ENCODE measurements at places on chromosomes 6 and 20. TPM values are rescaled to one million over a fixed set of nuclear protein-coding genes. Genes with fewer than 3 reads are reported as not detected.

Gene ESR1
- 0.50 TPM for total RNA-seq

Gene PRND
- not detected for total RNA-seq

DNA sequence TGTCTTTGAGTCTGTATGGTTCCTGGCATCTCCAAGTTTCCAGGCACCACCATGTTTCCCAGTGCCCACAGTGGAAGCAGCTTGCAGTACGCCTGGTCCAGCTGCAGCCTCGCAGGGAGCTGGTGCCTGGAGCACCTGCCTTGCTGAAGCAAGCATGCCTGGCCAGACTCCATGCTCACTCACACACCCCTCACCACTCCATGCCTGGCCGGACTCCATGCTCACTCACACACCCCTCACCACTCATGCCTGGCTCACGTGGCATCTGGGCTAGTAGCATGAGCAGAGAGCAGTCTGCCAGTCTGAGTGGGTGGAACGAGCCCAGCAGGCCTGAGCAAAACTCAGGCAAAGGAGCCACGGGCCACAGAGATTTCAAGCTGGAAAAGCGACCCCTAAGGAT, 214.3 kb downstream of the TFAP2C start:
- no peak overlapping the region for H3K27ac ChIP-seq
- H3K36me3 ChIP-seq = no peaks in the 10 kb centered on the region
- no peak for DNase-seq

- no peak overlapping the region for H3K27ac ChIP-seq
- no peaks in the 10 kb centered on the region for H3K4me1 ChIP-seq
- no peaks in the 10 kb centered on the region for H3K36me3 ChIP-seq
- H3K4me3 ChIP-seq = no peak overlapping the region
Observed at GRCh38 chr20:33127422-33128097, 40.4 kb upstream of the BPIFA2 start.

GRCh38 chr6:159170333-159170672, 1.1 kb downstream of the FNDC1 start:
- no peaks in the 10 kb centered on the region for H3K4me1 ChIP-seq
- peak; percentile 58 for DNase-seq
- H3K36me3 ChIP-seq = no peaks in the 10 kb centered on the region
- H3K27me3 ChIP-seq = peaks cover 24% of the 10 kb centered on the region

- H3K36me3 ChIP-seq = no peaks in the 10 kb centered on the region
- H3K27ac ChIP-seq = no peak overlapping the region
- no peak for DNase-seq
Observed at GRCh38 chr6:110390404-110390803, 25.0 kb downstream of the DDO start.

- H3K4me1 ChIP-seq = no peaks in the 10 kb centered on the region
- H3K36me3 ChIP-seq = no peaks in the 10 kb centered on the region
- H3K27me3 ChIP-seq = no peaks in the 10 kb centered on the region
- H3K27ac ChIP-seq = no peak overlapping the region
- DNase-seq = no peak
Observed at GRCh38 chr6:25487012-25487411, 165.0 kb upstream of the SCGN start.

DNA sequence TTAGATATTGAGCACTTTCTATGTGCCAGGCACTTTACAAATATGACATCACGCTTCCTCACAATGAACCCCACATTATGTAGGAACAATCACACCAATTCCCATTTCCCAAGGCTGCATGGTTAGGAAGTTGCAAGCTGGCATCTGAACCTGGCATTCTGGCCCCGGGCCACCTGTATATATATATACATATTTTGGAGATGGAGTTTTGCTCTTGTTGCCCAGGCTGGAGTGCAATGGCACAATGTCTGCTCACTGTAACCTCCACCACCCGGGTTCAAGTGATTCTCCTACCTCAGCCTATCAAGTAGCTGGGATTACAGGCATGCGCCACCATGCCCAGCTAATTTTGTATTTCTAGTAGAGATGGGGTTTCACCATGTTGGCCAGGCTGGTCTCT, 30.4 kb downstream of the SRC start:
- H3K36me3 ChIP-seq = peaks cover 3% of the 10 kb centered on the region
- no peaks in the 10 kb centered on the region for H3K27me3 ChIP-seq
- H3K4me3 ChIP-seq = no peak overlapping the region
- H3K27ac ChIP-seq = no peak overlapping the region
- H3K4me1 ChIP-seq = peaks cover 4% of the 10 kb centered on the region
- no peak for DNase-seq

DNA sequence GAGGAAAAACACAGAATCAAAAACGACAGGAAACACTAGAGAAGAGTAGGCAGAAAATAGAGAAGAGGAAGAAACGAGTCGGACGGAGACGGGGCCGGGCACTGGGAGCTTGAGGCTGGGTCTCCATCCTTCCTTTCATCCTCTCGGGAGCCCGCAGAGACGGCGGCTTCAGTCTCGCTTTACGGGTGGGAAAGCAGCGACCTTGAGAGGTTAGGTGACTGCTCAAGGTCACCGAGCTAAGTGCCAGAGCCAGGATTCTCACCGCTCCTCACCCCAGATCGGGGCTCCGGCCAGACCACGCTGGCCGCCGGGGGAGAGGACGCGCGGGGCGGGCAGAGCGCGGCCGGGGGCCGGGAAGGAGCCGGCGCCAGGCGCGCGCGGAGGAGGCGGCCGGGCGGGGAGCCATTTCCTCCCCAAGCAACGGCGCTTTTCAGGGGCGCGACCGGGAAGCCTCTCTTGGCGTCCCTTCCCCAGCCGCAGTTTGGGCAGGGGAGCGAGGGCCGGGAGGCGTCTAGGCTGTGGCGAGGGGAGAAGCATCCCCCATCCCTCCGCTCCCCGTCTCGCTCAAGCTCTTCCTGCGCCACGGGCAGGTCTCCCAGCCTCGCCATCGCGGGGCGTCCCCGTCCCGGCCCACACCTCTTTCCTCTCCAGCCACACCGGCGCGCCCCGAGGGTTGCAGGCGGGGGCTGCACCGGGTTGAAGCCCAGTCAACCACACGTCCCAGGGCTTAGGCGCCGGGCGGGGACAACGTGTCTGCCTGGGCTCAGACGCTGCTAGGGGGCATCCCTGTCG, 24.1 kb upstream of the MAP3K7 start:
- no peak overlapping the region for H3K27ac ChIP-seq
- DNase-seq = peak; percentile 39
- no peaks in the 10 kb centered on the region for H3K4me1 ChIP-seq
- peak overlapping the region; percentile 61 for H3K4me3 ChIP-seq
- peaks cover 11% of the 10 kb centered on the region for H3K27me3 ChIP-seq
- no peaks in the 10 kb centered on the region for H3K36me3 ChIP-seq

Measured in fibroblast of lung (primary cell).